ENCODE measurements at places on chromosomes 7 and 10. TPM values are rescaled to one million over a fixed set of nuclear protein-coding genes. Genes with fewer than 3 reads are reported as not detected.
A peak's percentile ranks its signal among the peaks of the same experiment; 100 is the strongest.

DNA sequence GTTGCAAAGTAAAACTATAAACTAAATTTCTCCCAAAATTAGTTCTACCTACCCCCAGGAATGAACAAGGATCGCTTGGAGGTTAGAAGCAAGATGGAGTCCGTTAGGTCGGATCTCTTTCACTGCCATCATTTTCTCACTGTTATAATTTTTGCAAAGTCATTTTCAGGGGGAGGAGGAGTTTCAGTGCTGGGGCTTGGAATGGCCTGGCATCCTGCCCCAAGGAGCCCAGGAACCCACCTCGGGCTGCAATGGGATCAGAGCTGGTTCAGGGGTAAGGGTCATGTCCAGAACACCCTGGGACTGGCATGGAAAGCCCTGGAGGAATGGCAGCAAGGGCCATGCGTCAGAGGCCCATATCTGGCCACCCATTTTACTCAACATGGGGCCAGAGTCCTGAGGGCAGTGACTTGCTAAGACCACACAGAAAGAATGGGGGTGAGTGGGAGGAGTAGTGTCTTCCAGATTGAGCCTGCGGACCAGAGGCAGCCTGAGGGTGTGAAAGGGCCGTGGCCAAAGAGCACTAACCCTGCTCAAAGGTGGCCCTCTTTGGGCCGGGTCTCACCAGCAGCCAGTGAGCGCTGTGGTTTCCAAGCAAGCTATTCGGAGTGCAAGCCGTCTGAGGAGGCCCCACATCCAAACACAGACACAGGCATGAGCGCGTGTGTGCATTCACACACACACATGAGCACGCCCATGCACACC, 31.8 kb downstream of the GPRIN2 start:
- DNase-seq, result peak; percentile 19

DNA sequence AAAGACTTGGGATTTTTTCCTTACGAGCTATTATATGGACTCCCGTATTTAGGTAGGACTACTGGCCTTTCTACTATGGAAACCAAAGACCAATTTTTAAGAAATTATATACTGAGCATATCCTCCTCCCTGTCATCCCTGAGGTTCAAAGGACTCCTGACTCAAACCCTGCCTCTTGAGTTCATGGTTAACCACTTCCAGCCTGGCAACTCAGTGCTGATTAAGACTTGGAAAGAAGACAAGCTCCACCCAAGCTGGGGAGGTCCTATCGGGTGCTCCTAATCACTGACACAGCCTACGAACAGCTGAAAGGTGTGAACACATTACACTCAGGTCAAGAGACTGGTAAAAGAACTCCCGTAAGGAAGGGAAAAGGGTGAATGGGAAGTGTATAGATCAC, 66.8 kb downstream of the LYZL2 start:
- no peak for DNase-seq

- DNase-seq, result peak; percentile 61
These were observed 483.1 kb downstream of the RPS24 start for GRCh38 chr10:78516756-78517155.

GRCh38 chr10:88108115-88108610, 244.7 kb downstream of the PTEN start:
- no peak for DNase-seq

- no peak for DNase-seq
These were observed 17.2 kb upstream of the BMPER start for GRCh38 chr7:33888166-33888565.

GRCh38 chr10:95783741-95784140, 27.8 kb downstream of the ENTPD1 start:
- DNase-seq, result no peak

- no peak for DNase-seq
These were observed 19.0 kb downstream of the VPS26A start for GRCh38 chr10:69142983-69143382.

GRCh38 chr7:114026486-114027089, 107.8 kb upstream of the PPP1R3A start:
- peak; percentile 82 for DNase-seq

GRCh38 chr7:102119925-102120324, 166.7 kb upstream of the SH2B2 start:
- no peak for DNase-seq

DNA sequence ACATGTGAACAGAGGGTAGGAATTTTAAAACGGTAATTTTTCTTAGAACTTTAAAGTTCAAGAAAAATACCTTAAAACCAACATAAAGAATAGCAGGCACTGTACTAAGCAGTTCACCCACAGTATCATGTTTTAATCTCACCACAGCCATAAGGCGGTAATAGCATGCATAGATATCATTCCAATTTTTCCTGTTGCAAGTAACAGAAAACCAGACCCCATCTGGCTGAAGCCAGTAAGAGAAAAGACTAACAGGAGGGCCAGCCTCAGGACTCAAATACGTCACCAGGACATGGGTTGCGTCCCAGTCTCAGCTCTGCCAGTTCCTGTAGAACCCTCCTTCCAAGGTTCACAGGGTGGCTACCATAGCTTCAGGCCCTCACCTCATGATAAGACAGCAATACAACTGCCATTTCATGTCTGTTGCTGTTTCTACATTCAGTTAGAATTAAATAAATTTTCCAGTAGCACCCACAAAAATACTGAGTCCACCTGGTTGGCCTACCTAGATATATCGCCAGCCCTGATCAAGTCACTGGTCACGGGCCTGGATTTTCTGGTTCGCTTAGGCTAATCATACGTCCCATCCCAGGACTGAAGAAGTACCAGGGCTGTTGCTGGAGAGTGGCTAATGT, 2.0 kb upstream of the RNF32 start:
- no peak for DNase-seq

GRCh38 chr7:66609176-66609575, 19.5 kb upstream of the KCTD7 start:
- DNase-seq, result peak; percentile 27

DNA sequence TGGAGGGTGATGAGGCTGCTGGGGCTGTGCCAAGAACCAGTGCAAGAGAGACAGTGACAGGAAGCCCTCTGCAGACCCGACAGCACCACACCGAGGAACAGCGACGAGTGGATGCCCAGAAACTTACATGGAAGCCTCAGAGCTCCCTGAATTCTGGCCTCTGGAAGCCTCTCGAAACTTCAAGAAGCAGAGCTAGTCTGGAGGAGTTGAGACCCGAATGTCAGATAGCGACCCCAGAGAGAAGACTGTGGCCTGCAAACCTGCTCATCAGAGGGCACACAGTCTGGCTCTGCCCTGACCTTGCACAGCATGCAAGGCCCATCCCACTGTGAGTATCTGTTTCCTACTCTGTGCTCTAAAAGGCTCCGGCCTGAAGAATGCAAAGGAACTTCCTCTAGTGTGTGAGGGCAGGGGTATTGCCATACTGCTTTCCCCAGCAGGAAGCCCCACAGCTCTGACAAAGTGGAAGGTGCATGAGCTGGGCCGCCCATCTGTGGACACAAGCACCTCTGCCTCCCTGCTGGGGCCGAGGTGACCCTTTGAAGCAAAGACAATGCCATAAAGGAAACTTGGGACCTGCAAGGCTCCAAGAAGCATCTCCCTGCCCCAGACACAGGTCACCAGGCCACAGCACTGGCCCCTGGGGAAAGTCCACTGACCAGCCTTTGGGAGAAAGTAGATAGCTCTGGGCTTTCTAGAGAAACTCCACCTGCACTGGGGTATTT, 10.5 kb upstream of the C10orf71 start:
- DNase-seq, result no peak

FAM13C gene
- 59.0 TPM for total RNA-seq

ST7 gene
- total RNA-seq, result 57.2 TPM

PI4K2A gene
- total RNA-seq, result 22.4 TPM

CPXM2 gene
- total RNA-seq, result 2.3 TPM

CRTAC1 gene
- 82.4 TPM for total RNA-seq

RFC2 gene
- total RNA-seq, result 14.5 TPM

CCL26 gene
- total RNA-seq, result not detected

ACADSB gene
- 36.2 TPM for total RNA-seq

DEPP1 gene
- total RNA-seq, result 149 TPM

All from lung (tissue), 17 donors.